NCI-H2029 (cell line): ENCODE measurements at places on chromosomes 16 and 17.

- DNase-seq, result no peak
Measured at GRCh38 chr16:48269011-48269410, 21.7 kb upstream of the ABCC11 start.

- DNase-seq, result no peak
Measured at GRCh38 chr16:66927918-66928649, 2.7 kb upstream of the RRAD start.

- no peak for DNase-seq
Measured at GRCh38 chr17:28865946-28866752, 11.3 kb downstream of the ERAL1 start.

- no peak for DNase-seq
Measured at GRCh38 chr17:73404246-73404645, 92.4 kb upstream of the CDC42EP4 start.

DNA sequence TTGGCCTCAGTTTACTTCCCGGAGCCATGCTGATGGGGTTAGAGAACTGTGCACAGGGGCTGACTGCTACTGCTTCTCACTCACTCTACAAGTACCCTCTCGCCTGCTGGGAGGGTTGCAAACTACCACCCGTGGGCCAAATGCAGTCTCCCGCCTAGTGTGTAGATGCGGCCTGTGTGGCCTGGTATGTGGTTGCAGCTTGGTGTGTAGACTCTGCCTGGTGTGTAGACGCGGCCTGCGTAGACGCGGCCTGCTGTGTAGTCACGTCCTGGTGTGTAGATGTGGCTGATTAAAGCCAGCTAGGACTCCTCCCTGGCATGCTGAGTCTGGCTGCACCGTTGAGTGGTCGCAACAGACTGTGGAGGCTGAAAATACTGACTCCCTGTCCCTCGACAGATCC is 7.3 kb downstream of the CANT1 start:
- DNase-seq, result no peak

DNA sequence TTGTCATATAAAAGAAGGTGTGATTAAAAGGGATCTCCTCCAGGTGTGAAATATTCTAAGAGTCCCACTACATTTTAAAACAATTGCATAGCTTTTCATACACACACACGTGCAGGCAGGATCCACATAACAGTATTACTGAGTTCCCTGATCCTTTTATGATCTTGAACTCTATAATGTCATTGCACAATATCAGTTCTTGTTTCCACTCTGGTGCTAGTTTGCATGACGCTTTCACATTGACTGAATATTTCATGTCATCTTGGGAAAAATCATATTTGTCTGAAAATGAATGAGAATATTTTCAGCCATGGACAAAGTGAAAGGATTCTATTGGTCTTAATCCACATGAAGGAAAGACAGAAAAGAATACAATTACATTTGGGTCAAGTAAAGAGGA is 703.8 kb downstream of the CDH8 start:
- DNase-seq, result no peak

- no peak for DNase-seq
Measured at GRCh38 chr17:62700964-62701705, 73.7 kb downstream of the MRC2 start.

- DNase-seq, result no peak
Measured at GRCh38 chr16:560204-560700, at the start of gene PRR35. Gene PRR35 (plus strand): TSS chr16:560394. CDS start chr16:563295, 2,901 bp downstream.

GRCh38 chr16:53018834-53019416 is 33.8 kb downstream of the CHD9NB start:
- no peak for DNase-seq

GRCh38 chr17:71934520-71934919 is 186.3 kb upstream of the SOX9 start:
- DNase-seq, result no peak

GRCh38 chr17:38869526-38870258 is at the start of gene LASP1:
Gene LASP1 (plus strand): TSS chr17:38870058. CDS start chr17:38870190, 132 bp downstream.
- DNase-seq, result peak; percentile 77

DNA sequence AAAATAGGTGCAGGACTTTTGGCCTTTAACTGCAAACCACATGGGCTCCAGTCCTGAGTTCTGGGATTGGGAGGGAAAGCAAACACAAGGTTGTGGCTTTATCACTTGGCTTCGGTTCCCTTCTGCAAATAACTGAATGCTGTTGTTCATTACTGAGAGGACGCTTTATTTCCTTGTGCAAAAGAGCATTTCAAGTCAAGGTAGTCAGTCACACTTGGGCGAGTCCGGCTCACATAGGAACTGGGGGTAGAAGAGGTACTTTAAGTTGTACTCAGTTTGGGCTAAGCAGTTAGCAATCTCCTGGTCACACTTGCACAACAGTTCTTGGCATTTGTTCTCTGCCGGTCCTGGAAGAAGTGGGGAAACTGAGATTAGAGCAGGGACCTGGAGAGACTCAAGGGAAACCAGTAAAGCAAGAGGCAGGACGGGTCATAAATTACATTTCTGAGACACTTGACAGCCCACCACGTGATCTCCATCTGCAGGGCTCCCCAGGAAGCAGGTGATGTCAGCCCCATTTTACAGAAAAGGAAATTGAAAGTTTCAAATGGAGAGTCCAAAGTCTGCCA is 21.6 kb downstream of the PLA2G10 start:
- DNase-seq, result peak; percentile 56

DNA sequence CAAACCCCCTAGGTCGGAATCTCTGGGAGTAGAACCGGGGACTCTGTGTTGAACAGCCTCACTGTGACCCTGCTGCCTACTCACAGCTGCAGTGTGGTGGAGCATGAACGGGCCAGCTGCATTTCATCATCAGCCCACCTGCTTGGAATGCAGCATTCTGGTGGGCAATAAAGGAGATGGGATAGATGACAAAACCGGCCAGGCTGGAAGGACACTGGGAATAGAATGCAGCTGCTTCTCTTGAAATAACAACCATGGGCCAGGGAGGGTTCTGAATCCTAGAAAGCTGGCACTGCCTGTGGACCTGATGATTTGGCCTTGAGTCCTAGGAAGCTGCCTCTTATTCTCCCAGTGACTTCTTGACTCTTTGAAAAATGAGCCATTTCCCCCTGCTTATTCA is 23.5 kb downstream of the CFAP97D1 start:
- DNase-seq, result no peak

- no peak for DNase-seq
Measured at GRCh38 chr17:74543891-74544760, 1.8 kb downstream of the CD300C start.

DNA sequence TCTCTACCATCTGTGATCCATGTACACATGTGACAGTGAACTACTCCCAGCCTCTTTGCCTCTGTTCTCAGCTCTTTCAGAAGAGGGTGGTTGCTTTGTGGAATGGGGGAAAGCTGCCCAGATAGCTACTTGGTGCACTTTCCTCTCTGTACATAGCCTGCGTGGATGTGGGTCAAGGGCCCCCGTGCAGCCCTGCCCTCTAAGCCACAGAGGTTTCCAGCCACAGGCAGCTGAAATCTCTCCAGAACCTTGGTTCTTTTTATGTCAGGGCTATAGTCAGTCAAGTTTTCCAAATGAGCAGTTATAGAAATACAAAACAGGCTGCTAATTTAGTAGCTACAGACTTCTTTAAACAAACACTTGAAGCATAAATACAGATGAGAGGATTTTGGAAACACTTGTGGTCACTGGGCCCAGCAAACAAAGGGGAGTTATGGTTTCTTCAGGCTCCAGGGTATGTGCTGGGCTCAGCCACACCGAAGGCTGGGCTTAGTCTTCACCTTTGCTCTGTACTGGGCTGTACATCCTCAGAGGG is 199.7 kb upstream of the ASIC2 start:
- no peak for DNase-seq
